ENCODE measurements at places on chromosomes 5 and 9.

- no peak for DNase-seq
These were observed 992 bp downstream of the SETD9 start for GRCh38 chr5:56910210-56910965.

- no peak for DNase-seq
These were observed 252.3 kb upstream of the ADRA1B start for GRCh38 chr5:159663986-159664385.

- DNase-seq: no peak
These were observed 89.5 kb downstream of the TLE1 start for GRCh38 chr9:81599837-81600236.

DNA sequence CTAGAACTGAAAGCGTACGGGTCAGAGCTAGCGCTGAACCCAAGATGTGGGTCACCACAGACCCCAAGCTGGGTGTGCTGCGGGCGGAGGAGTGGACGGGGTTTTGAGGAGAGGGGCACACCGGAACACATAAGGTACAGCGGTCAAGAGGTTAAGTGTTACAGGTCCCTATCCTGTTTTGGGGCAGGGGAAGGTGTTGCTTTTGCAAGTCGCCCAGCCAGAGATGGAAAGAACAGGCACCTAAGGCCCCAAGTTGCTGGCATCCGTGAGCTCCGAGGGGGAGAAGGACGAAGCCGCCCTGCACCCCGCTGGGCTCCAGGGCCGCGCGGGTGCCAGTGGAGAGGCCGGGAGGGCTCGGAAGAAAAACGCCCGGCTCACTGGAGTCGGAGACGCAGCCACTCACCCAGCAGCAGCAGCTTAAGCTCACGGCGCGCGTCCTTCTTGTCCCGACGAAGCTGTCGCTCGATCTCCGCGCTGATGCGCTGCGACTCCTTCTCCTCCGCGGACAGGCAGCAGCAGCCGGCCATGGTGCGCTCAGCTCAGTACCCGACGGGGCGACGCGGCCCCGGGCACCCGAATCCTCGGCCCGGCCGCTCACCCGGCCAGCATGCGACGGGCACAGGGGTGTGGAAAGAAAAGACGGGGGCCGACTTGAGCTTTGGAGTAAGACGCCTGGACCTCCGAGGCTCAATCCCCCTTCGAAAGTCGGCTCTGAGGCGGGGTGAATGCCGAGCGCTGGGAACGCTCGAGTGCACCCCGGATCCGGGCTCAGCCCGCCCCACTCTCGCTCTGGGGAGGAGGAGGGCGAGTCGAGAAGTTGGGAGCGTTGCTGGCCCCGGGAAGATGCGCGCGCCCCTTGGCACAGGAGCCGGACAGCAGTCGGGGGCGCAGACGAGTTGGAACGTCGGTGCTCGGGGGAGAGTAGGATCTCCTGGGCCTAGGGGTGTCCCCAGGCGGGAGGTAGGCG lies 572 bp downstream of the GNA14 start:
- DNase-seq: no peak

All from Caco-2 (cell line).